ENCODE measurements at places on chromosomes 7 and 10. TPM values are rescaled to one million over a fixed set of nuclear protein-coding genes. Genes with fewer than 3 reads are reported as not detected.

DNA sequence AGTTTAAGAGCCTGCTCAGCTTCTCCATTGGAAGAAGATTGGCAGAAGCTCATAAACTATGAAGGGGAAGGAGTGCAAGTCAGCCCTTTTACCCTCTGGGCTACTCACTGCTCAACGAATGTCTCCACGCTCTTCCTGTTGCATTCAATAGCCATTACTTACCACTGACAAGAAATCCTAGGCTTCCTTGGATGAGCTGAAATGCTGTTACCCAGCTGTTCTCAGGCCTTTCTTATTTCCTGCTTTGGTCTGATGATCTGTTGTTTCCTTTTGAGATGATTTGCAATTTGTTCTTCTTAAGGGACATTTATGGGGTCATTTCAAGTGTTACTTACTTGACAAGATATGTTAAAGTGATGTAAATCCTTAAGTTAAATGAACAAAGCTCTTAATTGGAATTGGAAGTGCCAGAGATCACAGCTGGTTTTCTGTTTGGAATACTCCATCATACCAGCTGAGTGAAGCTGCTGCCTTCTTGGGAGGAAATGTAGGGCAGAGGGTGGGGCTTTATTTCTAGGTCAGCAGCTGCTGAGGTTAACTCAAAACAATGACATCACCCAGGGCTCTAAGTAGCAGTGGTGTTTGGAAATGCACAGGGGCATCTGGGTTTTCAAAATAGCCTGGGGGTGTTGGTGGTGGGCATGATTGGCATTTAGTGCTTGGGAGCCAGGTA, 170.0 kb downstream of the PRKCQ start:
- DNase-seq = no peak

GRCh38 chr10:70786799-70787415, 1.7 kb upstream of the TBATA start:
- no peak for DNase-seq

BEND7 gene
- 25.0 TPM for total RNA-seq

DNA sequence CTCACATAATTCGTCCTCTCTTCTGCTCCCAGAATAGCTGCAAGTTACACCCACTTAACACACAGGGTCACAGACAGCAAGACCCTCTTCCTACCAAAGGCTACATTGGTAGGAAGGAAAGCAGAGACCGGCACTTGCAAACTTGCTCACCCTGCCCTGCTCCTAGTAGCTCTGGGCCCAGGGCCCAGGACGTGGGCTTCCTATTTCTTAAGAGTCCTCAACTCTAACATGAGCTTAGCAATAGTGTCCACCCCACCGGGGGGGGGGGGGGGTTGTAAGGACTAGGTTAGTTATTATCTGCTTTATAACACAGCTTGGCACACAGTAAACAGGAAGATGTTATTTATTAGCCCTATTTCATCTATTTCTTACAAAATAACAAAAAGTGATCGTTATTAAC, 106.6 kb downstream of the GRB10 start:
- DNase-seq = no peak

- no peak for DNase-seq
Observed at GRCh38 chr7:134669388-134669787, 22.7 kb downstream of the BPGM start.

- no peak for DNase-seq
Observed at GRCh38 chr7:140624392-140625191, 16.0 kb downstream of the DENND2A start.

DNA sequence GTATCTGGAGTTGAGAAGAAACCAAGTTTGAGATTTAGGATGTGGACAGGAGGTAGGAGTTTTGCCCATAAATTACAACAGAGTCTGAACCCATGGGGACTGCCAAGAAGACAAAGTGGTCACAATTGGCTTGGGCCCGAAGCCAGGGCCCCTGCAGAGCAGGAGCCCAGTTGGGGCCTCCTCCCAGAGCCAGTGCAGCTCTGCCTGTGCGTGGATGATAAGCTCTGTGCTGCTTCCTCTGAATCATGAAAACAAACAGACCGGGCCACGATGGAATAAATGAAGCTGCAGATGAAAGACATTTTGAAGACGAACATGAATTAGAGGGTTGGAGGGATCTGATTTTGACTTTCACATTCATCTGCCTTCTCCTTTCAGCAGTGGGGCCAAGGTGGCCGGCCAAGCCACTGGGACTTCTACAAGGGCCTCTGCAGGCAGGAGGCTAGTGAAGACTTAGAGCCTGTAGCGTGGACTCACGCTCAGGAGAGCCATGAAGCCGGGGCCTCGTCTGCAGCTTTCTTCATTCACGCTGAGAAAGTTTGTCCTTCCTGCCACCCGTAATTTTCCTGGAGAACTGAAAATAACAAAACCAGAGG, 156.8 kb upstream of the LYZL1 start:
- DNase-seq = no peak

- no peak for DNase-seq
Observed at GRCh38 chr7:99042957-99043356, 101.0 kb downstream of the SMURF1 start.

- no peak for DNase-seq
Observed at GRCh38 chr10:118918116-118918515, 111.4 kb upstream of the NANOS1 start.

- DNase-seq = no peak
Observed at GRCh38 chr10:15805395-15806058, 54.8 kb downstream of the MINDY3 start.
